ENCODE measurements at places on chromosomes 11 and 22.
A peak's percentile ranks its signal among the peaks of the same experiment; 100 is the strongest.

DNA sequence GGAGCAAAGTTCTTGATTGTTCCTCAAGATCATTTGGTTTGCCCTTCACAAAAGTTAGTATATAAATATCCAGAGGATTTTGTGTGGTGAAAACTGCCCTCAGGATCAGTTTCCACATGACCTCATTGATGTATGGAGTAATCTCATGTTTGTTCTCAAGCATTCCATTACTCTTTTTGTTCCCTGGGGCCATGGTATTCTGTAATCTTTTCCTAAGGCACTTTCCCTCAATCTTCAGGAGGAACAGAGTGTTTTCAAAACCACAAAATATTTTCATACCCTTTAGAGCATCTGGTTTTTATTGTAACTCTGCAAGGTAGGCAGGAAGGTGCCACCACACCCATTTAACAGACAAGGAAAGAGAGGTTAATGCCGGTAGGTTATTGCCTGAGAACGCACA lies 99.6 kb downstream of the FAM181B start:
- DNase-seq = no peak

- DNase-seq = no peak
Measured at GRCh38 chr11:47396049-47396320, 12.4 kb upstream of the SLC39A13 start.

DNA sequence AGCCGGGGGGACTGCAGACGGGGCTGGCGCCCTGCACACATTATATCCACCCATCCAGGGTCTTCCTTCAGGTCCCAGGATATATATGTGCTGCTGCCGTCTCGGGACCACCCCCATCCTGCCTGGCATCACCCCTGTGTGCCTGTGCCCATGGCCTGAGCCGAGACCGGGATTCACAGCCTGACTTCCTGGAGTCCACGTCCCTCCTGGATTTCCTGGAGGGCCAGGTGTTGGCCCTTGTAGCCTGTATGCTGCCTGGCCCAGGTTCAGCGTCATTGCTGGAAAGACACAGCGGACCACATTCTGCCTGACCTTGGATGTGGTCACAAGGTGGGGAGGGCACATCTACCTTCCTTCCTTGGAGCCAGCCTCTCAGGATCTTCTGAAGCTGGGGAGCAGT lies 551.1 kb downstream of the BRD1 start:
- no peak for DNase-seq

- no peak for DNase-seq
Measured at GRCh38 chr11:129703846-129704245, 111.8 kb upstream of the TMEM45B start.

GRCh38 chr11:116727990-116728389 lies 44.8 kb downstream of the BUD13 start:
- DNase-seq = no peak

- no peak for DNase-seq
Measured at GRCh38 chr11:117143390-117143789, 697 bp upstream of the PAFAH1B2 start.

- DNase-seq = no peak
Measured at GRCh38 chr11:76307396-76307795, 73.5 kb downstream of the THAP12 start.

DNA sequence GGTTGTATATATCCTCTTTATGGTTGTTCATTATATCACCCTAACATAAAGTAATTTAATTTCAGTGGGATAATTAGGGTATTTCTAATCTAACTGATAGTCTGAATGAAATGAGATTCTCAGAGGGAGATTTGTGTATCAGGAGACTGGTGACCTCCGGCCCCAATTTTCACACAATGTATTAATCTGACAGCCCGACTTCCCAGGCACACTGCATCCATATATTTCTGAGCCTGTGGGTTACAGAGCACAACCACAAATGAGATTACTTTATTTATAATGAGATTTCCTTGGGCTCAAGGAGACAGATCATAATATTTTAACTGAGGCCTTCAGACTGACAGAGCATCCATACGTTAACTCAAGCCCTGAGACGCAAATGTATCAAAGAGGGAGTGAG lies 125.9 kb downstream of the RCN1 start:
- DNase-seq = no peak

DNA sequence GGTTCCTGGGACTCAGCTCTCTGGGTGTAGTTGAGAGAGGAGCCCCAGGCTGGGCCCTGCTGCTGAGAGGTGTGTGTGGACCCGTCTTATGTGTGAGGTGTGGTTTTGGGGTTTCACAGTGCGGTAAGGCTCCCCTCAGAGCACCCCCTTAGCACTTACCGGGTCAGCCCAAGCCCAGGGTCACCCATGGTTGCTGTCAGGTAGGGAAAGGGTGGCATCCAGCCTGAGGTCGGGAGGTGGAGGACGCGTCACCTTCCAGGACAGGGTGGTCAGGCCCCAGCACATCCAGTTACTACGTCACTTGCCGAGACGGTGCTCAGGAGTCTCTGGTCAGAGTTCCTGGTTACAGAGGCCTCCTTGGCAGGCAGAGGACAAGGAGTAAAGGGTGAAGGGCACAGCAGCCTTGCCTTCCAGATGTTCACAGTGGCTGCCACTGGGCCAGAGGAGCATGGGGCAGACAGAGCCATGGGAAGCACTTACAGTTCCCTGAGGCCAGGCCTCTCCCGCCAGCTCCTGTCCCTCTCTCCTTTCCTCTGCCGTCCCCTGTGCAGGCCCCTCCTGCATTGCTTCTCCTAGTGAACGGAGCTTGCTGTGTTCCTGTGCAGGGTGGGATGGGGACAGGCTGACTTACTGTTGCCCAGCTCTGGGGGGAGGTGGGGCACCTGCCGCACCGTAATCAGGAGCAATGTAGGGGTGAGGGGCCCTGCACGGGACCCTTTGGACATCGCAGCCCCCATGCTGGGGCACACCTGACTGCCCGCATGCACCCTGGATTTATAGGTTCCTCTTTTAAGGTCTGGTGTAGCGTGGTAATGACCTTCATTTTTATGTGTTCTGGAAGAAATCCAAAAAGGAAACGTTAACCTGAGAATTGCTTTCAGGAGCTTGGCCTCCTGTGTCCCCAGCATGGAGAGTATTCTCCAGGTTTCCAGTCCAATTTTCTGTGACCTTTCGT lies 285.9 kb downstream of the TBC1D22A start:
- no peak for DNase-seq

GRCh38 chr11:117557361-117557760 lies 229.7 kb downstream of the CEP164 start:
- DNase-seq = no peak

- no peak for DNase-seq
Measured at GRCh38 chr11:6882751-6883150, 6.3 kb downstream of the OR10A4 start.

DNA sequence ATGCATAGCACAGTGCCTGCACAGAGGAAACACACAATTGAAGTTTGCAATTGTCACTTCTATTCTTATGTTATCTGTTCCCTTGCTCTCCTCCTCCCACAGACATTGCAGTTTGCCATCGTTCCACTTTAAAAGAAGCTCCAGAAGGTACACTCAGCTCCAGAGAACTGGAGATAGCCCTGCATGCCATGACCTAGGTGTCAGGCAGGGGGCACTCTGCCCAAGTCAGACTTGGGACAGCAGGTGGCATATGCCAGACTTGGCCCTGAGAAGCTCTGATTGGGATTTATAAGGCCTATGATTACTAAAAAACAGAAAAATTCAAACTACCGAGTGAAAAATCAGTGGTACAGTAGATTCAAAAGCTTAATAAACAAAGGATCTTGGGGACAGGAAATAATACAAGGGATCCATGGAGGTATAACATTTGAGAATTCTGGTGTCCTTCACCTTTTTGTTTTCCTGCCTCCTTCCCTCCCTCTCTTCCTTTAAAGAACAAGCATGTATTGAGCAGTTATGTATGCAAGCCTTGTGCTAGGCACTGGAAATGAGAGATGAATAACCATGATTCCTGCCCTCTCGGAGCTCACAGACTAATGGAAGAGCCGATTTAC lies 40.0 kb downstream of the TENM4 start:
- DNase-seq = no peak

- no peak for DNase-seq
Measured at GRCh38 chr11:3129591-3130268, 35.4 kb downstream of the OSBPL5 start.

- no peak for DNase-seq
Measured at GRCh38 chr22:41845380-41846267, 12.7 kb downstream of the SREBF2 start.

GRCh38 chr22:29083933-29084591 lies 11.2 kb downstream of the KREMEN1 start:
- no peak for DNase-seq

DNA sequence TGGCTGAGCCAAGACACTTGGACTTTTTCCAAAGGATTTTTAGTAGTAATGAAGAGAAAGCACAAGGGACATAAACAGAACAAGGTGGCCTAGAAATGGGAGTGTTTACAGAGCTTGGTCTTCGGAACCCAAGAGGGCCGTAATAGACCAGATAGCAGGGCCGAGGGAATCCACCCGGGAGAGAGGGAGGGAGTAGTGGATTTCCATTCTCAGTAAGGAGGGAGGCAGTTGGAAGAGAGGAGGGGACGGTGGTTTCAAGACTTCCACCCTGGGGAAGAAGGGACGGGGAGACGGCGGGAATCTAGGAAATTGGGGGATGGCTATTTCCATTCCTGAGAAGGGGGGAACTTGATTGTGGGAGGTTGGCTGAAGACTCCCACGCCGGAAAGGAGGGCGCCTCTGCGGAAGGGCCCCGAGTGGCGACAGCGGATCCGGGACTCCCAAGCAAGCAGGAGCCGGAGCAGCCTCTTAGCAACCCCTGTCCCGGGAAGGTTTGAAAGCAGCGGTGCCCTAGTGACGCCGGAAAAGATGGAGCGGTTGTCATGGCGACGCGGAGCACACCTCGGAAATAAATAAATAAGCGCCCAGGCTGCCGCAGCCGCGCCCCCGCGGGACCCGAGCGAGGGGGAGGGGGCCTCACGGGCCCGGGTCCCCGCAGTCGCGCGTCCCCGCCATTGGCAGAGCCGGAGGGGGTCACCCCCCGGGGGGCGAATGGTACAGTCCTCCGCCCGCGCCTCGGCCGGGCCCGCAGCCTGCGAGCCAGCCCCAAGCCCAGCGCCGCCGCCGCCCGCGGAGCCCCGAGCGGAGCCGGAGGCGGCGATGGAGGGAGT lies 31.6 kb downstream of the EIF3F start:
- DNase-seq = peak; percentile 40

DNA sequence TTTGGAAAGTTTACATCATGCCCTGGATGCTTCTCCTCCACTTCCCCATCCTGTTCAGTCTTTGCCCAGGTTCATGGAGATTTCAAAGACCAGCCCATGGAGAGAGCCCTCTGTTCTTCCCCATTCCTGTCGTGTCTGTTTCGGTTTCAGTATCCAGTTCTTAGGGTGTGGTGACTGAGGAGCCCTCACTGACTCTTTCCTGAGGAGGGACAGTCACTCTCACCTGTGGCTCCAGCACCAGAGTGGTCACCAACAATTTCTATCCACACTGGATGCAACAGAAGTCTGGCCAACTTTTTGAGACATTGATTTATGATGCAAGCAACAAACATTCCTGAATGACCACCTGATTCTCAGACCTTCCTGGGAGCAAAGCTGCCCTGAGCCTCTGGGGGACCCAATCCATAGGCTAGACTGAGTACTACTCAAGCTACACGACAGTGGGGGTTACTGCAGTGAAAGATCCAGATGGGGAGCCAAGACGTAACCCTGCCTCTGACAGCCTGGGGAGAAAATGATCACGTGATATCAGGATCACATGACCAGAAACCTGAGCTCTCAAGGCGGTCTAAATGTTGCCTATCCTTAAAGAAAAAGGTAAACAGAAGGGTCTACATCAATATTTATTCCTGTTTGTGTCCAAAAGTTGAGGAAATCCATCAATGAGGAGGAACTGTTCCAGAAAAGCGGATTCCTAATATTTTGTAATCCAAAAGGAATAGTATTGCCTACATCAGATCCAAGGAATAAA lies 76.2 kb upstream of the VPREB1 start:
- DNase-seq = no peak

DNA sequence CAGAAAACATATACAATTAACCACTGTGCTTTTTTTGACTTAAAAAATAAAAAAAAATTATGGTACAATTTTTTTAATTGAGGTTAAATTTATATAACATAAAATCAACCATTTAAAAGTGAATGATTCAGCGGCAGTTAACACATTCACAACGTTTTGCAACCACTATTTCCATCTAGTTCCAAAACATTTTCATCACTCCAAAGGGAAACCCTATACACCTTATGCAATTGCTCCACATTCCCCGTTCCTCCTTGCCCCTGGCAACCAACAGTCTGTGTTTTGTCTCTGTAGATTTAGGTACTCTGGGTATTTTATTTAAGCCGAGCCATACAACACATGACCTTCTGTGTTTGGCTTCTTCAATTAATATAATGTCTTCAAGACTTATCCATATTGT lies 15.3 kb downstream of the DDI1 start:
- no peak for DNase-seq

DNA sequence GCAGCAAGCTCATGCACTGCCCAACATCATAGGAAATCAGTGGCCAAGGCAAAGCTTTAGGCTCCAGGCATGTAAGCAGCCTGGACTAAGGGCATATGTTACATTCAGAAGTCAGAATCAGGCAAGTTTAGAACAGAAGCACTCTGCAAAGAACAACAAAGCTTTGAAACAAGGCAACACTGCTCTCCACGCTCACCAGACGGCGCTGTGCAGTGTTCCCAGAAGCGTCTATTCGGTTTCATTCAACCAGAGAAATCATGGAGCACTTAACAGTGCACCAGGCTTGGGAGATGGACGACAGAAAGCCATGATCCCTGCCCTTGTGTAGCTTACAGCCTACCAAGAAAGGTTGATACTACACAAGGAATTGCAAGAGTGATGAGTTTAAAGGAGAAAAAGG lies 555.8 kb downstream of the BUD13 start:
- no peak for DNase-seq

- no peak for DNase-seq
Measured at GRCh38 chr11:70853068-70853769, 399.2 kb downstream of the SHANK2 start.

DNA sequence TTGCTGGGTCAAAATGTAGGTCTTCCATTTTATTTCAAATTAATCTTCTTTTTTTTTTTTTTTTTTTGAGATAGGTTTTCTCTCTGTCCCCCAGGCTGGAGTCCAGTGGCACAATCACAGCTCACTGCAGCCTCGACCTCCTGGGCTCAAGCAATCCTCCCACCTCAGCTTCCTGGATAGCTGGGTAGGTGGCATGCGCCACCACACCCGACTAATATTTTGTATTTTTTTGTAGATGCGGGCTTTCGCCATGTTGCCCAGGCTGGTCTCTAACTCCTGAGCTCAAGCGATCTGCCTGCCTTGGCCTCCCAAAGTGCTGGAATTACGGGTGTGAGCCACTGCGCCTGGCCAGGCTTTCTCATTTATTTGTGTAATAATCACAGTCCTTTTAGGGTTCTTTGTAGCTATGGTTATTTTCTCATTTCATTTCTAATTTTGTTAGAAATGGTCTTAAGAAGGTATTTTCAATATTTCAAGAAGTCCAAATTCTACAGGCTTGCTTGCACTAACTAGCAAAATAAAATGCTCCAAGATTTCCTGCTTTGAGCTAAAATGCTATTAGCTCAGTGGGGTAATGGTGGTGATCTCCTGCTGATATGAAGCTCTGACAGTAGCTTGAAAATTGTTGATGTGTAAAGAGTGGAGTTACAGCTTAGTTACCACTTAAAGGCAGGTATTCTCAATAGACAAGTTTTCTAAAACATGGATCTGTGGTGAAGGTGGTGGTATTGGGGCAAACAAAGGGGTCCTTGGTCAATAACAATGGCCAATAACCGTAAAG lies 50.0 kb downstream of the RBX1 start:
- no peak for DNase-seq

- DNase-seq = no peak
Measured at GRCh38 chr11:26285608-26286007, 46.3 kb upstream of the ANO3 start.

- DNase-seq = no peak
Measured at GRCh38 chr11:115699733-115700132, 195.5 kb upstream of the CADM1 start.

GRCh38 chr11:70251659-70252321 lies 18.7 kb upstream of the PPFIA1 start:
- DNase-seq = no peak

All from stimulated activated CD8-positive, alpha-beta memory T cell treated with anti-CD3 and anti-CD28 coated beads, Interleukin-15, amount 100 ng/mL, for 4 hours (primary cell).